Lung (tissue), 17 donors: ENCODE measurements at places on chromosomes 3 and 15.
A peak's percentile ranks its signal among the peaks of the same experiment; 100 is the strongest.

DNA sequence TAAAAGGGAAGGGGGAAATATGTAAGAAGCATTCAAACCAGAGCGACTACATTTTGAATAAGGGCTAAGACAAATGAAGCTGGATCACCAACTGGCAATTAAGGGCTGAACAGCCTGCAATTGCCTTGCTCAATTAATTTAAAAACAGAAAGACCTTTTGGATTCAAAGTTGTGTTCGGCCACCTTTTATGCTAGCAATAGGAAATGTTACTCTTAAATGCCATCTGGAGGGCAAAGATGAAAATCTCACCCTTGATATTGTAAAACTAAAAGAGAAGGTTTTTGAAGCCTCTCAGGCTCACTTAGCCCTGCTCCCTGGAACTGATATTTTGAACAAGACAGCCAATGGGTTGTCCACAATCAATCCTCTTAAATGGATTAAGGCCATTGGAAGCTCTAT, 44.2 kb downstream of the ACAD9 start:
- no peak for DNase-seq

DNA sequence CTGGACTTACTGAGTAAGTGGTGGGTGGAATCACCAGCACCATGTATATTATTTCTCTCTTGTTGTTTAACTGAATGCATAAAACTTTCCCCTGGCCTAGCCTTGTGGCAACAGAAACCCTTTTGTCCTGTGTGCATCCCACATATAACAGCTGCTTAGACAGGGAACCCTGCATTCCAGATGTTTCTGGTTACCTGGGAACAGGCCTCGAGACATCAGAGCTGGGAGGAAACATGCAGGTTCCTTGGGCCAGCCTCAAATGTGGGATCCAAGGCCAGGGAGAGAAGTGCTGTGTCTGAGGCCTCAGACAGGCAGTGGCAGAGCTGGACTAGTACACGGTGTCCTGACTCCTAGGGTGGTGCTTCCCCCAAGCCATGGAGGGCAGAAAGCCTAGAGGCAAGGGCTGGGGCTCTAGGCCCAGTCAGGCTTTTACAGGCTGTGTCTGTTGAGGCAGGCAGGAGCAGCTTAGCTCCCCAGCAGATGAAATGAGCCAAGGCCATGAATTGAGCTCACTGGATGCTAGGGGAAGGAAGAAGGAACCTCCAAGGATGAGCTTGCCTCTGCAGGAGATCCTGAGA, 57.7 kb downstream of the ITGA11 start:
- no peak for DNase-seq

DNA sequence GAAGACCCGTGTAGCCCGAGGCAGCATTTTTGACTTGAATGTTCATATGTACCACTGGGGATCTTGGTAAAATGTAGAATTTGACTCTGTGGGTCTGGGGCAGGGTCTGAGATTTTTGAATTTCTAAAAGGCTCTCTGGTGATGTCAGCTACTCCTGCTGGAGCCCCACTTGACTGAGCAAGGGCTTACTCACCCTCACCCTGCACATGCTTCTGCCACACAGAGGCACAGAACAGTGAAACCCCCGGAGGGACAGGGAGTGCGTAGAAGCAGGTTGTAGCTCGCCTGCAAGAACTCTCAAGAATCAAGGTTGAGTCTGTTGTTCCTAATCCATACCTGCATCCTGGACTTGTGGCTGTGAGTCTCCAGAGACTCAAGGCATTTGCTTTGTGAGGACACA, 41.1 kb downstream of the SLCO3A1 start:
- no peak for DNase-seq

DNA sequence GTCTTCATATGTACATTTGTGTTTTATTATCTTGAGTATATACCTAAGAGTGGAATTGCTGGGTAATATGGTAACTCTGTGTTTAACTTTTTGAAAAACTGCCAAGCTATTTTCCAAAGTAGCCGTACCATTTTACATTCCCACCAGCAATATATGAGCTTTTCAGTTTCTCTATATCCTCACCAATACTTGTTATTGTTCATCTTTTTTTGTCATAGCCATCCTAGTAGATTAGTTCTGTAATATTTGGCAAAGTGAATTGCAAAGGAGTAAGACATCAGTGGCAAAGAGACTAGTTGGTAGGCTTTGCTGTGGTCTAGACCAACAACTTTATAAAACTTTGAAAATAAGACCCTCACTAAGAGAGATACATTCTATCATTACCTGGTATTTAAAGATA, 21.4 kb downstream of the OXSR1 start:
- no peak for DNase-seq

DNA sequence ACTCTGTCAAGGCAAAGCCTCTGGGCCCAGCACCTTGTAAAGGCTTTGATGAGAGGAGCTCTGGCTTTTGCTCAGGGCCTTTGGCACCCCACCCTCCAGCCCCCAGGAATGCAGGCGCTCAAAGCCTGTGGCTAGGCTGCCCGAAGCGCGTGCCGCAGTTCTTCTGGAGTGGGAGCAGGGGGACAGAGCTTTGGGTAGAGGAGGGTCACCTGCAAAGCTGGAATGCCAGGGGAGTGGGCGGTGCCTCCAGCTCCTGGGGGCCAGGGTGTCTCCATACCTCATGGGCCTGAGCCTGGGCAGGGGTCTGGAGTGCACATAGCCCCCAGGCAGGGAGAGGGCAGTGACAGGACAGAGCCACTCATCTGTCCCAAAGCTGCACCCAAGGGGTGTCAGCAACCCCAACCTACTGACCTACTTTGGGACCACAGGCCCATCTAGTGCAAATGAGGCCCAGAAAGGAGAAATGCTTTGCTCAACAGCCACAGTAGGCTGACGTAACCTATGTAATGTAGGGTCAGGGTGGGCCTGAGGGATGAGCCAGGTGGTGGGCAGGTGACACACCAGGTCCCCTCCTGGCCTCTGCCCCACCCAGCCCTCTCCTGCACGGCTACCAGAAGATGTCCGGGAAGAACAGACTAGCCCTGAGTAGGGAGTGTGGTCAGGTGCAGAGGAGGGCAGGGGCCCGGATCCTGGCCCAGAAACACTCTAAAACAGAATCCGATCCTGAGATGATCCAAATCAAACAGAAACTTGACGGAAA, 2.2 kb upstream of the CALML4 start:
- no peak for DNase-seq

DNA sequence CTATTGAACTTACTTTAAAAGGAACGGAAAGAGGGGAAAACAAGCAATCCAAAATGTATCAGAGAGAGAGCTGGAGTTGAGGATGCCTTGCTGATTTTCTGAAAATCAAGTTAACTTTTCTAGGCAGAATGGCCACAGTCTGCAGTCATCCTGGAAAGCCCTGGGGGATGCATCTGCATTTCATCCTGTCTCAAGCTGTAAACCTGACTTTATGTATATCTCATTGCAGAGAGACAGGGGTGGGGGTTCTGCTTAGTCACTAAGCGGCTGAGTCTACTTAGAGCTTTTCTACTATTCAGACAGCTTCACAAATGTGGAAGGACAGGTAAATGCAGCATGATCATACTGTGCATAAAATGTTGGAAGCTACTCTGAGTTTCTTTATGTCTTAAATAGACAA, 41.4 kb downstream of the MRPS25 start:
- DNase-seq = no peak

DNA sequence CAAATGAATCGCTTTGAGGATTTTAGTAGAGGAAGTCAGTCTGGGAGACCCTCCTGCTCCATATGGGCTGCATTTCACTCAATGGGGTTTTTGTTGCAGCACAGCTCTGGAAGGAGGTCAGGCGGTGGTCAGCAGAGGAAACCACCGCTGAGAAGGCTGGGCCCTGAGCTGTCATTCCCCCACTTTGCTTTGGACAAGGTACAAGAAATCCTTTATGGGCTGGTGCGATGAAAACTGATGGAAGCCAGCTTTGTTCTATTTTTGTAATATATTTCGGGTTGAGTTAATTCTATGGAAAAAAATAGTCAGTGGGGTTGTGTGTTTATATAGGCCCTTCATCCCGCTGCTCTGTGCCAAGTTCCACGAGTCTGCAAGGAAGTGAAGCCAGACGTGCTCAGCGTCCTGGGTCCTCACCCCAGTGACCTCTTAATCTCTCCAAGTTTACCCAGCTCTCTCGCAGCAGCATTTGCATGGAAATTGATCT, 157.1 kb upstream of the TMC3 start:
- DNase-seq = peak; percentile 94

DNA sequence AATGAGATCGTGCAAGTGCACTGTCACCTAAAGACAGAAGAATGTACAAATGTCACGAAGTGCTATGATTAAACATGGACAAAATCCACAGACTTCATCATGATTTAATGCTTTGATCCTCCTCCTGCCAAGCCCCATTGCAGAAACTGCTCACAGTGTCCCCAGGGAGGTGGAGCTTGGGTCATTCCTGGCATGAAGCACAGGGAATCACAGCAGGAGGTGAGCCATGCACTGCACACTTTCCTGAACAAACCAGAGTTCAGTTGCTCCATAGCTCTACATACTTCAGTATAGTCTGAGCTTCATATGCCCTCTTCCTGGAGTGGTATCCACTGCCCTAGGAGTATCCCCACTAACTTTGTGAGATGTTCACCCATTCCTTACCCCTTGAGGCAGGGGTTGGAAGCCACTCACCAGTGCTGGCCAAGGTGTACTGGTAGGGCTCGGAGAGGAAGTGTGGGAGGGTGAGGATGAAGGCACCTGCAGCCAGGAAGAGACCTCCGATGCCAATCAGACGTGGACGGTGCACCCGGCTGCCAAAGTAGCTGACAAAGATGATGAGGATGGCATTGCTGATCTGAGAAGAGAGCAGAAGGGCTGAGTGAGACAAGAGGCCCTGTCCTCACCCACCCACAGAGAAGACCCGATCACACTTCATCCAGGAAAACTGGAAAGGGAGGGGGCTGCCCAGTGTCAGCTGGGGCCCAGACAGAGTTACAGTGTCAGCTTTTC, 56.3 kb downstream of the SLCO2A1 start:
- DNase-seq = no peak

DNA sequence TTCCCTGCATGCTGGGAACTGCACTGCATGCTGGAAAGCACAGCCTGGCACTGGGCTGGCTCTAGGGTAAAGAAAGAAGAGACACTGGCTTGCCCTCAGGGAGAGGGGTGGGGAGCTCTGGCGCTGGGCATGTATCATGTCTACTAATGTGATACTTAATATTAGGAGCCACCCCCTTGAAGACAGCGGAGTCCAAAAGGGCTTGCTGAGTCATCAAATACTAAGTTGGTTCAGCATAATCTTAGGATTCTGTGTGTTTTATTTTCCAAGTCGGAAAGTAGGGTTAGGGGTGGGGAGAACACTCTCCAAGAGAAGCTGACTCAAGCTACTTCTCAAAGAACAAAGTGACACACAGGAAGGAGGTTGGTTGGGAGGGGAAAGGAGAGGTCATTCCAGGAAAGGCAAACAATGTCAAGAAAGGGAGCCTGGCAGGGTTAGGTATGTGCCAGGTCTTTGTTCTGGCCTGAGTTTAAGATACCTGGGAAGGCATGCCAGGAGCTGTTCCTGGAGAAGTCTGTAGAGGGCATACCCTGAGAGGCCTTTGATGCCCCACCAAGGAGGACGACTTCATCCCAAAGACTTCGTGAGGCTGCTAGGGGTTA, 237.8 kb upstream of the NR2E3 start:
- no peak for DNase-seq
